PC-9 (cell line): ENCODE measurements at places on chromosomes 2 and 18.
A peak's percentile ranks its signal among the peaks of the same experiment; 100 is the strongest.

- DNase-seq: no peak
Observed at GRCh38 chr18:10061566-10062140, 147.8 kb downstream of the VAPA start.

- DNase-seq: no peak
Observed at GRCh38 chr2:170771421-170771937, 1.3 kb downstream of the ERICH2 start.

- DNase-seq: no peak
Observed at GRCh38 chr18:58766946-58767345, 95.7 kb downstream of the MALT1 start.

GRCh38 chr2:122206101-122206500, 450.6 kb downstream of the TSN start:
- no peak for DNase-seq

DNA sequence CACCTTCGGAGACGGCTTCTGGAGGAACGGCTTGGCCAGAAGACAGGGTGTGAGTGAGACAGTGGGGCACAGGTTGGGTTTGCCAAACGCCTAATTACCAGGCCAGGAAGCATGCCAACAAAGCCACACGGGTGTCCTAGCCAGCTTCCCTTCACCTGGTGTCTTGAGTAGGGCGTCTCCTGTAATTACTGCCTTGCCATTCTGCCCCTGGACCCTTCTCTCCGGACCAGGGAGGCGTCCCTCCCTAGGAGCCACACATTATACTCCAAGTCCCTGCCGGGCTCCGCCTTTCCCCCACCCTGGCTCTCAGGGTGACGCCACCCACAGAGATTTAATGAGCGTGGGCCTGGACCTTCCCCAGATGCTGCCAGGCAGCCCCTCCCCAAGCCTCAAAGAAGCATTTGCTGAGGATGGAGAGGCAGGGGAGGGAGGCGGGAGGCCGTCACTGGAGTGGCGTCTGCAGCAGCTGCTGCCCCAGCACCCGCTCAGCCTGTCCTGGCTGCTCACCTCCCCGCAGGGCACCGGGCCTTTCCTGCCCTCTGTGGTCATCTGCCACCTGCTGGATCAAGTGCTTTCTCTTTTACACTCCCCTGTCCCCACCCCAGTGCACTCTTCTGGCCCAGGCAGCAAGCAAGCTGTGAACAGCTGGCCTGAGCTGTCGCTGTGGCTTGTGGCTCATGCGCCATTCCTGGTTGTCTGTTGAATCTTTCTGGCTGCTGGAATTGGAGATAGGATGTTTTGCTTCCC, 20.7 kb downstream of the FOSL2 start:
- peak; percentile 17 for DNase-seq
